ENCODE measurements at places on chromosomes 5 and 9. TPM values are rescaled to one million over a fixed set of nuclear protein-coding genes. Genes with fewer than 3 reads are reported as not detected.
A peak's percentile ranks its signal among the peaks of the same experiment; 100 is the strongest.

DNA sequence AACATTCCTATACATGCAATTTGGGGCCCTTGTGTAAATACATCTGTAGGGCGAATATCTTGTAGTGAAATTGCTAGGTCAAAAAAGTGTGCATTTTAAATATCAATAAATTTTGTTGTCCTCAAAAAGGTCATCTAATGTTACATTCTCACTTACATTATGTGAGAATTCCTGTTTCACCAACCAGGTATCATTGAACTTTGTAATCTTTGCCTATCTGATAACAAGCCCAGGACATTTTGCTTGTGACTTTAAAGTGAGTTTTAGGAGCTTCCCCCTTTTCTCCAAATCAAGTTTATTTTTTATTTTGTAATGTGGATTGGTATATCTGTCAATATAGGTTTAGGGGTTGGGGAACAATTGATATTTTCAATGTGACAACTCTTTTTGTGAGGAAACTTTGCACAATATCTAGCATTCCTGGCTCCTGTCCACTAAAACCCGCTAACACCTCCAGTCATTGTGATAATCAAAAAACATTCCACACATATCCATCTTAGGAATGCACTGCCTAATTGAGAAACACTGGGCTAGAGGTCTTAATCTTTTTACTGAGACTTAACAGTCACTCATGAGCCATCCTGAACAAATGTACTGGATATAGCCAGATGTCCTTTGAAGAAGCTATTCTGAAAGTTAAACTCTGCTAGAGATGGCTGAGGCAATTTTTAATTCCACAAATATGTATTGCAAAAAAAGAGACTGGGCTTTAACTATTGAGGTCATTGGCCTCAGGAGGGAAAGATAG is 72.5 kb upstream of the SLC1A1 start:
- peak; percentile 75 for DNase-seq

DNA sequence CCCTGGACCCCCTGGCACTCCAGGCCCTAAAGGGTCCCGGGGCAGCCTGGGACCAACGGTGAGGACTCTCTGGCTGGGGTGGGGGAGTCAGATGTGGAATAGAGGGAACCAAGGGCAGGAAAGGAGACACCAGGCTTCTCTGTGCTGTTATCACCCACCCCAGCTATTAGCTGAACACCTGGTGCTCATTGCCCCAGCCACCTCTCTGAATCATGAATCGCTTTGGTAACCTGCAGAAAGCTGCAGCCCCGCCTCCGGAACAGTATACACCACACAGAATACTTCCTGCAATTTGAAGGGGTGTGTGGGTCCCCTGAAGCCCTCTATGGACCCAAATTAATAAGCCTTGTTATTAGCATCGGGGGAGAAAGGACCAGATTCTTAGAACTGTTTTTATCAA is 40.4 kb upstream of the ORM1 start:
- DNase-seq: no peak

- DNase-seq: peak; percentile 71
These were observed 425.9 kb downstream of the SPOCK1 start for GRCh38 chr5:137073189-137073588.

DNA sequence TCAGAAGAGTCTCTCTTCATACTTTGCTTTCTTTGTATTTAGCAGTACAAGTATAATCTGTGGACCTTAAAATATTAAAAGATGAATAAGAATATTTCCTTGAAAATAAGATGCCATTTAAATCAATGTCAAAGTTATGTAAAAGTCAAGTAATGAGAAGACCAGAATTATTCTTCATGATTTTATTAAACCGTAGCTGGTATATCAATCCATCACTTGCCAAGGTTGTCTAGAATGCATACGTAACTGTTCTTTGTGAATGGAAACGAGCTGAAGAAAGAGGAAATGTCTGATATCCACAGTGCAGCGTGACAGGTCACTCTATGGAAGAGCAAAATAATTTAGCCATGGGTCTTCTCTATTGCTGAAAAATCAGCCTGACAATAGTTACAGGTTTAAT is 488.7 kb upstream of the CCNG1 start:
- DNase-seq: no peak

LCN1 gene
- not detected for total RNA-seq

PHF19 gene
- 28.2 TPM for total RNA-seq

KDM4C gene
- total RNA-seq: 20.6 TPM

PCDHB7 gene
- total RNA-seq: 0.89 TPM

DMGDH gene
- total RNA-seq: 0.38 TPM

Measured in GM23248 (cell line).